ENCODE measurements at places on chromosomes 4 and X.

DNA sequence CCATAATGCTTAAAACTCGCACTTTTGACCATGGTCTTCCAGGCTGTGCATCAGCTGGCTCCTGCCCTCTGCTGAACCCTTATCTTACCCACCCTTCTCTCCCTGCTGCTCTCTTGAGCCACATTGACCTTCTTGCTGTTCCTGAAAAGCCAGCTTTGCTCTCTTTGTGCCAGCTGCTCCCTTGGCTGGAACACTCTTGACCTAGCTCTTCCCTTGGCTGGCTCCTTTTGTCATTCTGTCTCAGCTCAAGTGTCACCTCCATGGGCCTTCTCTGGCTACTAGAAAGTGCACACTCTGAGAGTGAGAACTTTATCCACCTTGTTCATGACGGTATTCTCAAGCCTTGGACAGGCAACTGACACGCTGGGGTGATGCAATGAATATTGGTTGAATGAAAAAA is 112.1 kb downstream of the MGST2 start:
- no peak for DNase-seq

GRCh38 chr4:120918788-120919187 is 3.7 kb downstream of the PRDM5 start:
- no peak for DNase-seq

DNA sequence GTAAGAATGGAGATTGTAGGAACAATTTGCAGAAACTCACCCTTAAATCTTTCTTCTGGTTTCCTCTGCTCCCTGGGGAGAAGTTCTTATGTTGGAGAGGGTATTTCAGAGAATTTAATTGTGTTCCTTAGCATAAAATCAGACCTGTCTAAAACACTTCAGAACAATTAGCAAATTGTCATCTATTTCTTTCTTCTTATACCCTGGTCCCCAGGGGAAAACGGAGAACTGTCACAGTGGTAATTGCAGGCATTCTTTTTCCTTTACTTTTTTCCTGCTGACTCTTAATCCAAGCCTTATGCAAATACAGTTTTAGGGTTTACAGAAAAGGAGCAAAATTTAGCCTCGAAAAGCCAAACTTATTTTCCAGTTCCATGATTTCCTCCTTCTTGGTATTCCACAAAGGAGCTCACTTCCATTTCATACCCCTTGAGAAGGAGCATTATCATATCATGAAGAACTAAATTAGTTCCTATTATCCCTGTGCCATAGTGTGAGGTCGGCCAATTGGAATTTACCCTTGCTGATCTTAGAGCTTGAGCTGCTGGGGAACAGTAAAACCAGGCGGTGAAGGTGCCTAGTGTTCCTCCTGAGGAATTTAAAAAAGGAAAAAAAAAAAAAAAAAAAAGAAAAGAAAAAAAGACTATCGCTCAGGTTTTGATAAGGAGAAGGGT is 173.8 kb downstream of the IL15 start:
- DNase-seq: no peak

- peak; percentile 10 for DNase-seq
These were observed 254.0 kb downstream of the TMA16 start for GRCh38 chr4:163748449-163748848.

GRCh38 chr4:27844376-27844775 is 983.7 kb downstream of the STIM2 start:
- DNase-seq: no peak

DNA sequence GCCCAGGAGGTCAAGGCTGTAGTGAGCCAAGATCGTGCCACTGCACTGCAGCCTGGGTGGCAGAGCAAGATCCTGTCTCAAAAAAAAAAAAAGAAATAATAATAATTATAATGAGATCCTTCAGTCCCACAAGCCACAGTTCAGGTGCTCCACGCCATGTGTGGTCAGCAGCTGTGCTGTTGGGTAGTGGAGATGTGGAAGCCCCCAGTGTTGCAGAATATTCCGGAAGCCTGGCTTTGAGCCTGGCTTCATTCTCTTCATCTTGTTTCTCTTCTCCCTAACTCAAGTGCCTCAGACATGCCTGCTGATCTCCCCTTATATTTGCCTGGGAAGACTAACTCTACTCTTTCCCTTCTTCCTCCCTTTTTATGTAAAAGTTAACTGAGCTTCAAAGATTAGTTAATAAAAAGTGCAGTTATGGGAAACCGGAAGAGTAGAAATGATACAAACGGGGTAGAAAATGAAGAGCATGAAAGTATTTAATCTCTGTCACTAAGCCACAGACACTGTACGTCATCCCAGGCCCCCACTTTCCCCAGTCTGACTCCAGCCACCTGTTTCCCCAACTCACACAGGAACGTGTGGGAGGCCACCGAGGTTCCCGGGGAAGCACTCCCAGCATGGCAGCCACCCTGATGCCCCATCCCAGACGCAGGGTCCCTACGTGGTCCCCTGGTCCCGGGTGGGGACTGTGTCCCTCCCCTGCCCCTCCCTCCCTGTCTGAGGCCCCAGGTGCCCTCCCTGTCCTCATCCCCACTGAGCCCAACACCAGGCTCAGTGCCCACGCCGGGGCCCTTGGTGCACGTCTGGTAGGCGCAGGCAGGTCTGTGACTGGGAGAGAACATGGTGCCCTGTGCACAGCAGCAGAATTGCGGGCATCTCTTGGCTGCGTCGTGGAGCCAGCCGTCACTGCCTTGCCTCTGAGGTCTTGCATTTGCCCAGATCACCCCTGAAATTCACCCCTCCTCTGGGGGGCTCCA is 24.0 kb downstream of the PCGF3 start:
- no peak for DNase-seq

GRCh38 chr4:54473798-54474197 is 184.0 kb upstream of the KIT start:
- no peak for DNase-seq

DNA sequence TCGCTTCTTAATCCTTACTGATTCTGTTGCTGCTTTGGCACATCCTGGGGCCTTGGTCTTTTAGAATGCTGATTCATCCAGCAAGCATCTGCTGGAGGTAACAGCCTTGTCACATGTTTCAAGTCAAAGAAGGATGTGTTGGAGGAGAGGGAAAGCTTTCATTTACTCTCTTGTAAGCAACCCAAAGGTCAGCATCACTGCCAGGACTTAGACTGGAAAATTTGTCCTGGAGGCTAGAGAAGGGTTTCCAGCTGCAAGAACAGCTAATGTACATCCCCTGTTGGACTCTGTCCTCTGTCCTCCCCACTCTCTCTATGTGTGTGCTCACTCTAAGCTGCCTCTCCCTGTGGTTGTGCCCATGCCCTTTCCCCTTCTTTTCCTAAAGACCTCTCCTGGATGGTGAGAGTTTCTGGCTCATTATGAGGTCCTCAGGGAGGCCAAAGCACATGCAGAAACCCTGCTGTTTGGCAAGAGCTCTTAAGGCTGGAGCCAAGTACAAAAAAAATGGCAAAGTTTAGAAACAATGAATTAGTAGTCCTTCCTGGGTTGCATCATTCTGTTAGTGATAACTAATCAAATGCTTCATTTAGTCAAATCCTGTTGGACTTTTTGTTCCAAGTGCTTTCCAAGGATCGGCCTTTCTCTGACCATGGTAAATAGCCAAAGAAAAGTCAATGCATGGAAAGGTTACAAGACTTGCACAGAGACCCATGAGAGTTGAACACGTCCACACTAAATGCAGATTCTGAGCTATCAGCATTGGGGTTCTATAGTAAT is 13.4 kb upstream of the SRPX start:
- peak; percentile 56 for DNase-seq

DNA sequence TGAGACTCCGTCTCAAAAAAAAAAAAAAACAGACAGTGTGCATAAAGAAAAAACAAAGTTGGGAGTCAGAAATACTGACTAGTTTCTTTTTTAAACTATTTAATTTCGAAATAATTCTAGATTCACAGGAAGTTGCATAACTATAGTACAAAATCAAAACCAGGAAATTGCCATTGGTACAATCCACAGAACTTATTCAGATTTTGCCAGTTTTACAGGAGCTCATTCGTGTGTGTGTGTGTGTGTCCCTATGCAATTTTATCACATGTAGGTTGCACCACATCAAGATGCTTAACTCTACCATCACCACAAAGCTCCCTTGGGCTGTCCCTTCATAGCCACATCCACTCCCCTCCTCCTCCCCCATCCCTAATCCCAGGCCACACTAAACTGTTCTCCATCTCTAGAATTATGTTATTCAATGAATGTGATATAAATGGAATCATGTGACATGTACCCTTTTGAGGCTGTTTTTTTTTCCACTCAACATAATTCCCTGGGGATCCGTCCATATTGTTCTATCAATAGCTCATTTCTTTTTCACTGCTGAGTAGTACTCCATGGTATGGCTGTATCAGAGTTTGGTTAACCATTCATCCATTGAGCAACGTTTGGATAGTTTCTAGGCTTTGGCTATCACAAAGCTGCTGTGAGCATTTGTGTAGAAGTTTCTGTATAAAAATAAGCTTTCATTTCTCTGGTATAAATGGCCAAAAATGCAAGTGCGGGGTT is 16.3 kb upstream of the DDX3X start:
- DNase-seq: no peak

GRCh38 chr4:68954126-68954525 is 2.5 kb upstream of the UGT2A3 start:
- no peak for DNase-seq

DNA sequence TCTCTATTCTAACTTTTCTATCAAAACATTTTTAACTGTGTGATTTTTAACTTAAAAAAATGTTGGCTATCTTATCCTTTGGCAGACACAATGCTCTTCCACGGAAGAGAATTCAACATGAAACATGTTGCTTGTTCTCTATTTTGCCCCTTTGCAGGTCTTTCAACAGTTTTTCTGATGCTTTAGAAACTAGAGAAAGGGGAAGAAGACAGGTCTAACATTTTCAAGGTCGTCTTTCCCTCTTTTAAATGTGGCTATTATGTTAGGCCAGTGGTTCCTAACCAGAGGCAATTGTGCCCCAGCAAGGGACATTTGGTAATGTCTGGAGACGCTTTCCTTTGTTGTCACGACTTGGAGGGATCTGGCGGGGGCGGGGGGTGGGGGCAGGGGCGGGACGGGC is 95.0 kb downstream of the SH3KBP1 start:
- DNase-seq: no peak

DNA sequence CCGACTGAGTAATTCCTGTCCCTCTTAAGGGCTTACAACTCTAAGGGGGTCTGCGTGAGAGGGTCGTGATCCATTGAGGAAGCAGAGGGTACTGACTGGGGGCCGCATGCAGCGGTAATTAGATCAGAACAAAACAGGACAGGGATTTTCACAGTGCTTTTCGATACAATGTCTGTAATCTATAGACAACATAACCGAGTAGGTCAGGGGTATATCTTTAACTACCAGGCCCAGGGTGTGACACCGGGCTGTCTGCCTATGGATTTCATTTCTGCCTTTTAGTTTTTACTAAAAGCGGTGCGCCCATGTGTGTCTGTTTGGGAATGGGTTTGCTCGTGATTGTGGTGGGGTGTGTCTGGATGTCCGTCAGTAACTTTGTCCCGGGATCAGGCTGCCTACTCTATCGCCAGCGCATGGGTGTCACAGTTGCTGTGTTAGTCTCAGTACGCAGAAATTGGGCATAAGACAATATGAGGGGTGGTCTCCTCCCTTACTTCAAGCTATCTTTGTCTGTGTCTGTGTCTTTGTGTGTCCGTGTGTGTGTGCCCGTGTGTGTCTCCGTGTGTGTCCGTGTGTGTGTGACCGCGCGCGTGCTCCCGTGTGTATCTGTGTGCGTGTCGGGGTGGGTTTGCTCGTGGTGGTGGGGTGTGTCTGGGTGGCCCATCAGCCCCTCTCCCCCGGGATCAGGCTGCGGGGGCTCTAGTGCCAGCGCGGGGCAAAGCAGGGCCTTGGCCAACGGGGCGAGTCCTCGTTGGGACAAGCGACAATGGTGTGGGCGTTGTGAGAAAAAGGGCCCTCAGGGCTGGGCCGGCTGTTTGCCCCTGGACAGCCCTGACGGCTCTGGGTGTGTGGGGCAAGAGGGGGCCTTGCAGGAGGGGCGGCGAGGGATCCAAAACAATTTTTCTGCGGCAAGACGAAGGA is 10.4 kb downstream of the FRG2 start:
- no peak for DNase-seq

DNA sequence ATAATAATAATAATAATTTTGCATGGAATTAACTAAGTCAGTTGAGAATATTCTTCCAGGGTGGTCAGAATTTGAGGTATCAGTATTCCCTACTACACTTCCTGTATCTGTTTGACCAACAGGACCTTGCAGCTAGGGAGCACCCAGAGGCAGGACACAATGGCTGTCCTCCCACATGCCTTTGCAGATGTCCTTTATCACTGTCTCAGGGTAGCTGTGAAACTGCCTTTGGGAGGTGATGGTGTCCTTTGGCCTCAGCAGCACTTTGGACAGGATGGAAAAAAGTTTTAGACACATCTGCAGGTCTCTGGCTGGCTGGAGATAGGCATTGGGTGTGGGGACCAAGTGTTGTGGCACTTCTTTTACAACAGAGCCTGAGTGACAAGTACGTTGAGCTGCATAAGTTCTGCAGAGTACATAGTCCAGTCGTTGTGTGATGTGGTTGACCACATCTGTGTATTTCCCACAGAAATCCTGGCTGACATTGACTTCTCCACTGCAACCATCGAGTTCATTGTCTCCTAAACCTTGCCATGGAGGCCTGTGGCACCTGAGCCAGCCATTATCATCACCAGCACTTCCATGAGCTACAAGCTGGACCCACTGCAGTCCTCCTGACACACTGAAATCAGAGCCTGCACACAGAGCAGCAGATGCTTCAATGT is 19.1 kb upstream of the UBA6 start:
- peak; percentile 51 for DNase-seq

- no peak for DNase-seq
These were observed 139.1 kb upstream of the ZIC3 start for GRCh38 chrX:137426695-137427425.

GRCh38 chrX:149567621-149568417 is 18.1 kb upstream of the HSFX3 start:
- DNase-seq: no peak

DNA sequence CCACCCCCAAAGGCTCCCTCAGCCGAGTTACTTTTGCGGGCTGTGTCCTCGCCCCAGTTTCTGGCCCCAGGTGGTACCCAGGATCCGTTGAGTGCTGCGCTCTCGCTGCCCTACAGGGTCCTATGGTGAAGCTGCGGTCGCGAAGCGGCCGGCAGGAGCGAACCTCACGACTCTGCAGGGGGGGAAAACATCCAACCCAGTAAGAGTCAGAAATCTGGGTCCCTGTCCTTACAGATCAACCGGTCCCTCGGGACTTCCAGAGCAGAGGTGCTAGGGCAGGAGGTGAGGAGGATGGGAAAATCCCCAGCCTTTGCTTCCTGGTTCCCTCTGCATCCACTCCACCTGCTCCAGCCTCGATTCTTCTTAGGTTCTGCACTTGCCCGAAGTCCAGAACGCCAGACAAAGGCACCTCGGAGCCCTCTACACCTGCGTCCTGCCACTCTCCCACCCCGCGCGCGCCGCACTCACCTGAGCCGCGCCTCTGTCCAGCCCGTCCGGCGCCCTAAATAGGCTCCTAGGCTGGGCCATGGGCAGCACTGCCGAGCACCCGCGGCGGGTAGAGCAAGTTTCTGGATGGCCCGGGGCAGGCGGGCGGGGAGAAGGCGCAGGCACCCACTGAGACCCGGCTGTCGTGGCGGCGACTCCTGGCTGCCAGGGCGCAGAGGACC is at the start of gene HS3ST1:
Gene HS3ST1, minus strand, starts transcription at position 664 of the 668 bp plus-strand sequence. CDS start 28,889 bp downstream, outside the sequence.
- DNase-seq: peak; percentile 13

- no peak for DNase-seq
These were observed 118.3 kb downstream of the TMA16 start for GRCh38 chr4:163612762-163613161.

GRCh38 chr4:101475246-101475645 is 127.9 kb upstream of the PPP3CA start:
- DNase-seq: no peak

GRCh38 chr4:112296949-112297880 is at the start of gene ALPK1:
ALPK1 (plus strand) TSS chr4:112297369.
- peak; percentile 56 for DNase-seq

- no peak for DNase-seq
These were observed 46.9 kb downstream of the TMEM131L start for GRCh38 chr4:153512952-153513500.

GRCh38 chr4:1200425-1201035 is 28.1 kb upstream of the SPON2 start:
- no peak for DNase-seq

Measured in SW480 (cell line).